Cardiac muscle cell (in vitro differentiated cells and primary cell): ENCODE measurements at places on chromosomes 6 and 20. TPM values are rescaled to one million over a fixed set of nuclear protein-coding genes. Genes with fewer than 3 reads are reported as not detected.

DNA sequence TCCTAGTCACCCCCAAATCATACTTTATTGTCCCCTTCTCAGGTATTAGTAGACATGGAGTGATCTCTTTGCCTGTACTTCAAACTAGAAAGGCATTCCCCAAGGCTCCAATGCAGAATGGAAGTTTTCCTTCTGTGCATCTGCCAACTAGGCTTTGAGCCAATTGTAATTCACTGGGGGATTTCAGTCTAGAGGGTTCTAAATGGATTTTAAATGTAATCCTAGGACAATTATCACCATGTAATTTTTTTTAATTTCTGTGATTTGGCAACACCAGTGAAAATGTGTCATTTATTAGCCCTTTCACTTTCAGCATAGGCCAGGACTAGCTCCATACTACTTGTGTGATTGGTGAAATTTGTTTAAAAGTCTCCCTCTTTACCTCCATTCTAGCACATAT is 557.6 kb upstream of the MARCKS start:
- H3K27me3 ChIP-seq, result no peaks in the 10 kb centered on the region
- no peaks in the 10 kb centered on the region for H3K36me3 ChIP-seq

Gene C20orf144
- 0.21 TPM in 1 of 2 replicates, not detected in the other for total RNA-seq

- H3K4me1 ChIP-seq, result peaks cover 20% of the 10 kb centered on the region
- H3K36me3 ChIP-seq, result no peaks in the 10 kb centered on the region
- H3K27me3 ChIP-seq, result no peaks in the 10 kb centered on the region
- H3K4me3 ChIP-seq, result no peak overlapping the region
Measured at GRCh38 chr6:106581468-106581867, 47.8 kb downstream of the RTN4IP1 start.

Gene LINC00237
- not detected in 2 replicates for total RNA-seq

GRCh38 chr6:154989448-154989847 is 5.7 kb upstream of the TIAM2 start:
- no peak overlapping the region for H3K27ac ChIP-seq
- H3K4me3 ChIP-seq, result no peak overlapping the region
- H3K36me3 ChIP-seq, result no peaks in the 10 kb centered on the region
- no peak for DNase-seq
- peaks cover 54% of the 10 kb centered on the region for H3K27me3 ChIP-seq
- H3K4me1 ChIP-seq, result no peaks in the 10 kb centered on the region

- peaks cover 5% of the 10 kb centered on the region for H3K4me1 ChIP-seq
- no peaks in the 10 kb centered on the region for H3K27me3 ChIP-seq
- H3K36me3 ChIP-seq, result no peaks in the 10 kb centered on the region
- no peak for DNase-seq
Measured at GRCh38 chr6:23245572-23245971, 676.2 kb downstream of the HDGFL1 start.

GRCh38 chr6:100946711-100947110 is 65.6 kb upstream of the ASCC3 start:
- H3K4me1 ChIP-seq, result no peaks in the 10 kb centered on the region
- H3K27me3 ChIP-seq, result no peaks in the 10 kb centered on the region
- no peak overlapping the region for H3K27ac ChIP-seq
- H3K36me3 ChIP-seq, result no peaks in the 10 kb centered on the region
- DNase-seq, result no peak

GRCh38 chr6:148265054-148265453 is 77.6 kb upstream of the SASH1 start:
- H3K4me3 ChIP-seq, result no peak overlapping the region
- H3K27ac ChIP-seq, result no peak overlapping the region
- DNase-seq, result no peak
- H3K27me3 ChIP-seq, result no peaks in the 10 kb centered on the region

DNA sequence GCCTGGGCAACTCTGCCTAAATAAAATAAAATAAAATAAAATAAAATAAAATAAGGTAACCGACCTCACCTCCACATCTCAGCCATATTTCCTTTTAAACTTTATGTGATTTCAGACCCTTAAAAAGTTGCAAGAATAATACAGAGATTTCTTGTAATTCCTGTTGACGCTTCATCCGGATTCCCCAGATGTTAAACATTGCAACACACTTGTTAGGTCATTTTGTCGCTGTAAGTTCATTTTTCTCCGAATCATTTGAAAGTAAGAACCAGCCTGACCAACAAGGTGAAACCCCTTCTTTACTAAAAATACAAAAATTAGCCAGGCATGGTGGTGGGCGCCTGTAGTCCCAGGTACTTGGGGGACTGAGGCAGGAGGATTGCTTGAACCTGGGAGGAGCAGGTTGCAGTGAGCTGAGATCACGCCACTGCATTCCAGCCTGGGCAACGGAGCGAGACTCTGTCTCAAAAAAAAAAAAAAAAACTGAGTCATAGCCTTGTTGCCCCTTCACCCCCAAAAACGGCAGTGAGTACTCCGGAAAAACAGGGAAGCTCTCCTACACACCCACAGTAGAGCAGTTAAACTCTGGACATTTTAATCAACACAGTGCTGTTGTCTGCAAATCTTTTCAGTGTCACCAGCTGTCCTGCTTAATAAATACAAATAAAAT is 5.9 kb downstream of the PYGB start:
- H3K27ac ChIP-seq, result peak overlapping the region; percentile 97
- peaks cover 91% of the 10 kb centered on the region for H3K4me1 ChIP-seq
- no peak overlapping the region for H3K4me3 ChIP-seq
- no peaks in the 10 kb centered on the region for H3K27me3 ChIP-seq

Gene RIPPLY2
- total RNA-seq, result 0.35 and 0.45 TPM in 2 replicates

DNA sequence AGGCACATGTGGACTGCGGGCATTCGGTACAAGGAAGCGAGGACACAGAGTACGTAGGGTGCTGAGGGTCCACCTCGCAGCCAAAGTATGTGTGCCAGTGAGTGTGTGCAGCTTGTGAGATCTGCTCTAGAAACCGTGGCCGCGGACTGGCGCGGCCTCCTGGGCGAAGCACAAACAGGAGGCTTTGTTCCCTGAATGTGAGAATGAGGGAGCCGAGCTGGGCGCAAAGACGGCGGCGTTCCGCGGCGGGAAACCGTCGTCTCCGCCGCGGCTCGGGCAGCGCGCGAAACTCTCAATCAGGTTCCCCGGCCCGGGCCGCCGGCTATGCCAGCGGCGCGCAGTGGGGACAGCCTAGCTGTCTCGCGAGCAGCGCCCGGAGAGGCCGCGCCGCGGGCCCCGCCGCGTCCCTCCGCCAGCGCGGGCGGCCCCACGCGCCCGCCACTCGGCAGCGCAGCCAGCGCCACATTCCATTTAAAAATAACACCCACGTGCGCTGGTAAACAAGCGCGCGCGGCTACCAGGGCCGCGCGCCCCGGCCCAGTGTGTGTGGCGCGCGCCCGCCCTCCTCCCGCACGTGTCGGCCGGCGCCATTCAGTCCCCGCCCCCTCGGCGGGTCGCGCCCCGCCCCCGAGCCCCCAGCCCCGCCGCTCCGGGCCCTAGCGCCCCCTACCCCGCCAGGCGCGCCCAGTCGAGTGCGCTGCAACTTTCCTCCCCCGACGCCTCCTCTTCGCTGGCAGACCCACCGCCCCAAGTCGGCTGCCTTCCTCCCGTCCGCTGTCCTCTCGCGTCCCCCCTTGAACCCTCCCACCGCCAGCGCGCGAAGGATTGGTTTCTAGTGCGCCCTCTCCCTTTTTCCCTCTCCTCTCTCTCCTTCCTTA is 3.0 kb upstream of the FOXO3 start:
- peaks cover 3% of the 10 kb centered on the region for H3K4me1 ChIP-seq
- peak overlapping the region; percentile 97 for H3K27ac ChIP-seq
- no peaks in the 10 kb centered on the region for H3K36me3 ChIP-seq
- peak overlapping the region; percentile 77 for H3K4me3 ChIP-seq

Gene CTAGE9
- total RNA-seq, result not detected in 2 replicates

Gene HUS1B
- total RNA-seq, result 1.2 and 1.9 TPM in 2 replicates

DNA sequence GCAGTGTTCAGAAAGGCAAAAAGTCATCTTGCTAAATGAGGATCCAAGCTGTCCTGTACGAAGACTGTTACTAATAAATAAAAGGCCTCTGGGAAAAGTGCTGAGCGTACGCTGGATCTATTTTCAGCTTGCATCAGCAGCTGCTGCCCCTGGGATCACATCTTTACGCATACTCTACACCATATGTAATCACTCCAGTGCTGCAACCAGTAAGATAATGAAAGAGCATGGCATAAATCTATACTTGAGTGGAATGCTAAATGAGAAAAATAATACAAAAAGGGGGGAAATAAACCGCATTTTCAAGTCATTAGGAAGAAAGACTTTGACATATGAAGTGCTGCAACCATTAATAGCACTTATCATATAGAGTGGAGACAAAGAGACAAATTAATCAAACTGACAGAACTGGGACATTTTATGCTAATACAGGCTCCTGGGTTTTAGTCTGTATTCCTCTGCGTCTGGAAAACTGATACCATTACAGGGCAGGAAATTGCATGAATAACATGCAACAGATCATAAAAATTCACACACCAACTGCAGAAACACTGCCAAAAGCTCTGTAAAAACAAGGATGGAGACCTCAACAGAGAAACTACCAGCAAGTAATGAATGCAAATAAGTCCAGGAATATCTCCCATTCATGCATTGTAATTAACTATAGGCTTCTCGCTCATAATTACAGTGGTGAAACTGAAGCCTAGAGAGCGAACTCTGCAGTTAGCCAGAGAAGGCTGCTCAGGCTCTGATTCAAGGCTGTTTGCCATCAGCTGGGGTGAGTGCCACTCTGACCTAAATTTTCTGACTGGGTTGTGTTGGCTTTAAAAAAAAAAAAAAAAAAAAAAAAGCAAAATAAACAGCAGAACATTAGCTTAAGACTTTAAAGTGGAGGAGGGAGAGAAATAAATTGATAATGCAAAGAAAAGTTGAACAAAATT is 83.8 kb downstream of the GJA10 start:
- no peaks in the 10 kb centered on the region for H3K36me3 ChIP-seq
- no peaks in the 10 kb centered on the region for H3K27me3 ChIP-seq
- peak; percentile 72 for DNase-seq
- peaks cover 23% of the 10 kb centered on the region for H3K4me1 ChIP-seq

GRCh38 chr6:83183082-83183828 is 9.8 kb downstream of the PGM3 start:
- peaks cover 39% of the 10 kb centered on the region for H3K36me3 ChIP-seq
- no peak overlapping the region for H3K27ac ChIP-seq
- no peak for DNase-seq
- H3K27me3 ChIP-seq, result no peaks in the 10 kb centered on the region
- H3K4me3 ChIP-seq, result no peak overlapping the region

- H3K27ac ChIP-seq, result no peak overlapping the region
- H3K27me3 ChIP-seq, result no peaks in the 10 kb centered on the region
- H3K4me3 ChIP-seq, result no peak overlapping the region
- H3K4me1 ChIP-seq, result peaks cover 31% of the 10 kb centered on the region
- no peak for DNase-seq
Measured at GRCh38 chr6:111586554-111586953, 19.1 kb downstream of the TRAF3IP2 start.

DNA sequence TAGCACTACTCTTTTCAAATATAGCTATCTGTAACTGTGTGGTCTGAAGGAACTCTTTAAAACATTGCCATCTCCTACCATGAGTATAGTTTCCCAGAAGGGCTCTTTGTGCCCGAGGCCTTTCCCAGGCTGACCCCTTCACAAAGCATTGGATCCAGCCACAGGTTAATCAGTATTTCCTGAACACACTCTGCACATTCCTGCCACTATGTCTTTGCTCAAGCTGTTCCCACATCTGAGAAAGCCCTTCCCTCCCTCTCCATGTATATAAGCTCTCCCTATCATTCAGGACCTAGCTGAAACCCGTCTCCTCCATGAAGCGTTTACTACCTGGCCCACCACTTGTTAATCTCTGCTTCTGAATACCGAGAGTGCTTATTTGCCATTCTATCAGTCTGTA is 47.8 kb upstream of the PKHD1 start:
- H3K4me1 ChIP-seq, result peaks cover 5% of the 10 kb centered on the region
- H3K27me3 ChIP-seq, result no peaks in the 10 kb centered on the region
- no peak for DNase-seq
- H3K36me3 ChIP-seq, result no peaks in the 10 kb centered on the region

GRCh38 chr6:13465734-13466133 is 21.7 kb downstream of the GFOD1 start:
- H3K27me3 ChIP-seq, result no peaks in the 10 kb centered on the region
- H3K4me3 ChIP-seq, result no peak overlapping the region
- no peaks in the 10 kb centered on the region for H3K36me3 ChIP-seq
- no peak for DNase-seq

GRCh38 chr6:31826793-31827285 is 699 bp upstream of the HSPA1B start:
- H3K27me3 ChIP-seq, result no peaks in the 10 kb centered on the region
- peak overlapping the region; percentile 87 for H3K27ac ChIP-seq
- no peaks in the 10 kb centered on the region for H3K36me3 ChIP-seq

DNA sequence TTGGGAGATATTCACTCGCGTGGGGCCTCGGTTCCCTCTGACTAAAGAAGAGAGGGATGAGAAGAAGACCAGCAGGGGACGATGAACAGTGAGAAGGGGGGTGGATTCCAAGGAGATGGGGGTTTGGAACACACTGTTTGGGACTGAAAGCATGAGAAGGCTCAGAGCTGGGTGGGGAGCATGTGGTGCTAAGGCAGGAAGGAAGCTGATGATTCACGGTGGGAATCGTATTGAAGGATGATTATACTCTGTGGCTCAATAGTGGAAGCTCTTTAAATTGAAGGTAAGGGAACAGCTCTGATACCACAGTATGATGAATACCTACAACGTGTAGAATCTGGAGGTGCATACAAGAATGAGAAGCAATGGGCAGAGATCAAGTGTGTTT is 117.5 kb upstream of the KCNK16 start:
- no peak for DNase-seq
- no peak overlapping the region for H3K4me3 ChIP-seq
- H3K4me1 ChIP-seq, result no peaks in the 10 kb centered on the region

Gene GNMT
- total RNA-seq, result 0.21 and 0.25 TPM in 2 replicates

Gene EBF4
- total RNA-seq, result 14.8 and 24.2 TPM in 2 replicates

Gene TBXT
- total RNA-seq, result not detected in 2 replicates

DNA sequence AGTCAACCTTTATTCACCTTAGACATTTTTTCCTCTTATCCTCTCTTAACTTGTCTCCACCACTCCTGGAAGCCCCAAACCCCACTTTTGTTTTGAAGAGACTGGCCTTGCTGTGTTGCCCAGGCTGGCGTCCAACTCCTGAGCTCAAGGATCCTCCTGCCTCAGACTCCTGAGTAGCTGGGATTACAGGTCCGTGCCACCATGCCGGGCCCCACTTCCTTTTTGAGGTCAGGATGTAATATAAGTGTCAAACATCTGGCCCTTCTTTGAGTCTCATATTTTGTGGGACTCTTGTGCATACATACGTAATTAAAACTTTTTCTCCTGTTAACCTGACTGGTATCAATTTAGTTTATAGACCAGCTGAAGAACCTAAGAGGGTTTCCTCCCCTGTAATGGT is 1.4 kb upstream of the CDK19 start:
- no peaks in the 10 kb centered on the region for H3K36me3 ChIP-seq
- no peak overlapping the region for H3K27ac ChIP-seq
- peaks cover 7% of the 10 kb centered on the region for H3K4me1 ChIP-seq
- no peak for DNase-seq
- no peaks in the 10 kb centered on the region for H3K27me3 ChIP-seq
- no peak overlapping the region for H3K4me3 ChIP-seq

Gene GLP1R
- 0.11 and 0.12 TPM in 2 replicates for total RNA-seq
